EL (cell line): ENCODE measurements at places on chromosomes 3 and 15.

- DNase-seq, result peak; percentile 54
Observed at GRCh38 chr15:77830051-77830468, 197.3 kb upstream of the LINGO1 start.

DNA sequence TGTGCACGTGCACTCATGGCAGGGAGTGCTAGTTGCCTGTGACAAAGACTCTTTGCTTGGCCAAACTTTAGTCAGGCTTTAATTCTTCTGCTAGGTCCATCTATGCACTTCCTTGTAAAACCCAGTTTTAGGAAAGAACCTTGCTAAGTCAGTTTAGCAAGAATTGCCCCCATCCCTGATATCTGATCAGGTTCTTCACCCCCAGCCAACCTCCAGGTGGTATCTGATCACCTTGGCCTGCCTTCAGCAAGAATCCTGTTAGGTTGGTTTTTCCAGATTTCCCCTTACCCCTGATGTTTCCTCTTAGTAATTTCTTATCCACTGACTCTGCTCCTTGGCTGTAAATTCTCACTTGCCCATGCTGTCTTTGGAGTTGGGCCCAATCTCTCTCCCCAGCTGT lies 8.4 kb downstream of the HSPBAP1 start:
- no peak for DNase-seq

- no peak for DNase-seq
Observed at GRCh38 chr3:71214797-71215196, 368.7 kb downstream of the FOXP1 start.

- DNase-seq, result no peak
Observed at GRCh38 chr15:91609231-91609630, 244.3 kb upstream of the SLCO3A1 start.

- DNase-seq, result peak; percentile 93
Observed at GRCh38 chr15:85494048-85494777, 113.8 kb downstream of the AKAP13 start.

- DNase-seq, result no peak
Observed at GRCh38 chr15:42732095-42732827, 4.7 kb downstream of the CDAN1 start.

DNA sequence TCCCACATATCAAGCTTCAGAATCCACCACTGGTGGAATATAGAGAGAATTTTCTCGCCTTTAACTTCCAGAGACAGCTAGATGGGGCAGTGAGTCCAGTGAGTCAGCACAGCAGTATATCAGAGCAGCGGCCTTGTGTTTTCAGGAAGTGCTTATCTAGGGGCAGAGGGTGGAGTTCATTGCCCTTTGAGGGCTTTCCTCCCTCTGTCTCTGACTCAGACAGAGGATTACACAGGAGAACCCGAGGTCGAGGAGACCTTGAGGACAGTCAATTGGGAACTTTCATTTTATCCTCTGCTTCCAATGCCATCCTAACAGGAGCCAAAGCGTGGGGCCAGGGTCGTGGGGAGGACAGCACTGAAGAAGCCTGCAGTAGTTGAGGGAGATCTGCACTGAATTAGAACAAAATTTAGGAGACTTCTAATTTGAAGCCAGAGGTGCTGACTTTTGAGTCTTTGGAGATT lies 109.6 kb upstream of the UMPS start:
- DNase-seq, result peak; percentile 45
